ENCODE measurements at places on chromosomes 5 and 9.

GRCh38 chr5:91956738-91957137, 573.6 kb upstream of the ARRDC3 start:
- DNase-seq: no peak

GRCh38 chr9:23278561-23278960, 547.5 kb downstream of the ELAVL2 start:
- no peak for DNase-seq

- DNase-seq: no peak
Observed at GRCh38 chr9:27387722-27388121, 90.8 kb upstream of the EQTN start.

- no peak for DNase-seq
Observed at GRCh38 chr5:142918959-142919635, 148.9 kb downstream of the ARHGAP26 start.

DNA sequence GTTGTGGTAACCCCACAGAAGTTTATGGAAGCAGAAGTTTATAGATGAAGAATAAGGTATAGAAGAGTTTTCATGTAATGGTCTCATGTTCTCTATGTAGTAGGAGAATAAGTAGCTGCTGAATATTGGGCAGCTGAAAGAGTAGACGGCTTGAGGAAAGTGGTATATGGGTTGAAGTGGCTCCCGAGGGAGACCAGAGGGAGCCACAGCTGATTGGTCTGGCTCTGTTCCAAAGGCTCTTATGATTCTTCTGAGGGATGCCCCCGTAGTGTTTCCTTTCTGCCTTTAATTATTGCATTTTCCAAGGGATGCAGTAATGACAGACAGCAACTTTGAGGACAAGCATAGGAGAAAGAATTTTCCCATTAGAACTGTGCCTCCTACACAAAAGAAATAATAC, 30.1 kb upstream of the TENT2 start:
- DNase-seq: no peak

DNA sequence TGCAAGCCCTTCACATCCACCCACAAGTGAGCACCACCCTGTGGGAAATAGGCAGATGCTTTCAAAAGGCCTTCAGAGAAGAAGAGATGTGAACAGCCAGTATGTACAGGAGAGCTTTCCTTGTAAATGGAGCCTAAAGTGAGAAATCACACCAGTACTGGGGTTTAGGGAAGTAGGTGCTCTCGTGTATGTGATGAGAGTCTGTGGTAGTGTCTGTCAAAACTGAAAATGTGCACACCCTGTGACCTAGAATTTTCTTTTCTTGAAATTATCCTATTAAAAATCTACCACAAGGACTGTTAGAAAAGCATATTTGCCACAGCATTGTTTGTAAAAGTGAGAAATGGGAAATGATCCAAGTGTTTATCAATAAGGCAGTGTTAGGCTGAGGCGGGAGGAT, 16.6 kb downstream of the OTULINL start:
- no peak for DNase-seq

DNA sequence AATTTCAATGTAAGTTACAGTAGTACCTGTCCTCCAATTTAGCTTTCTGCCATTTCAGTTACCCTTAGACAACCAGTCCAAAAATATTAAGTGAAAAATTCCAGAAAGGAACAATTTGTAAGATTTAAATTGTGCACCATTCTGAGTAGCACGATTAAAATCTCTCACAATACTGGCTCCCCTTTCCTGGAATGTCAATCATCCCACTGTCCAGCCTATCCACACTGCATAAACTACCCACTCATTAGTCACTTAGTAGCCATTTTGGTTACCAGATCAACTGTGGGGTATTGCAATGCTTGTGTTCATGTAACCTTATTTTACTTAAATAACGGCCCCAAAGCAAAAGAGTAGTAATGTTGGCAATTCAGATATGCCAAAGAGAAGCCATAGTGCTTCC, 11.6 kb downstream of the KIF24 start:
- DNase-seq: no peak

GRCh38 chr5:79936002-79936645, 54.9 kb downstream of the MTX3 start:
- DNase-seq: no peak

DNA sequence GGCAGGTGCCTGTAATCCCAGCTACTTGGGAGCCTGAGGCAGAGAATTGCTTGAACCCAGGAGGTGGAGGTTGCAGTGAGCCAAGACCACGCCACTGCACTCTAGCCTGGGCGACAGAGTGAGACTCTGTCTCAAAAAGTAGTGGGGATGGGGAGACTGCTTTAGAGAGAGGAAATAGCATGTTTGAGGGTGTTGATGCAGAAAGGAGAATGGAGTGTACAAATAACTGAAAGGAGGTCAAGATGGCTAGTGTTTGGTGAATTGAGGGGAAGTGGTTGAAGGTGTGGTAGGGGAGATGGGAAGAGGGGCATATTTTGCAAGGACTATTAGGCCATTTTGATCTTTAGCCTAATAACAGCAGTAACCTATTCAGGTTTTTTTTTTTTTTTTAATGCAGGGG, 18.2 kb downstream of the TENT2 start:
- no peak for DNase-seq

DNA sequence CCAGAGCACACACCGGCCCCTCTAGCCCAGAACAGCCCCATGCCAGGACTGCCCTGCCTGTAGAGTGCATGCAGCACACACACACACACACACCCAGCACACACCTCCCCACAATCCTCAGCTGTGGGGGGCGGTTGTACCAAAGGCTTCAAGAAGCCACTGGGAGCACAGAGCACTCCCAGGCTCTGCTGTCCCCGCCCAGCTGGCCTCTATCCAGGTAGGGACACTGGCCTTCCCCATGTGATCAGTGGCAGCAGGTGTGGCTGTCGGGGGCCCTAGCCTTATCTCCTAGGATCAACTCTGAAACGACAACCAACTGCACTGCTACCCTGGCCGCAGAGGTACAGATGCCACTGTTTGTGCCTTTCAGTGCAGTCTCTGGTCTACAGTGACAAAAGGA, 2.0 kb downstream of the ANAPC2 start:
- DNase-seq: no peak

- DNase-seq: no peak
Observed at GRCh38 chr9:70959366-70959765, 162.1 kb downstream of the TRPM3 start.

DNA sequence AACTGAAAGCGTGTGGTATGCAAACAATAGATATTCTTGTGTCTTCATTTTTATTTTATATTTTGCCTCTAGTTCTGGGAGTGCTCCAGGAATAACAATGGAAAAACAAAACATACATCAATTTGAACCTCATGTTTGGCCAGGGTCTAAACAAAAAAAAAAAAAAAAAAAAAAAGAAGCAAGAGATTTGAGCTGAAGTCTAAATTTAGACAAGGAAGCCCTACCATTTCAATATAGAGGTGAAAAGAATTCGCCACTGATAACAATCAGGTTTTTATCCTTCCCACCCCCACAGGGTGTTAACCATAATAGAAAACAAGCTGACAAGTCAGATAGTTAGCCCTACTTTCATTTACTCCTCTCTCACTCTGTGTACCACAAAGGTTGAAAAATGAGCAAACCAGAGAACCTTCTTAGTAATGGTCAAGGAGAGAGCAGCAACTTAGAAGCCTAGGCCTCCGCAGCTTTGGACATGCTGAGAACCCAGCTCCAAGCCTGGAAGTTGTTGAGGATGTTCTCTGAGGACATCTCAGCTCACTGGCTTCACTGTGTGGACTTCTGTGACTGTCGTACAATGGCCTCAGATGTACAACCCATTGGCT, 118.2 kb upstream of the HMHB1 start:
- no peak for DNase-seq

GRCh38 chr9:125911861-125912644, 164.9 kb downstream of the PBX3 start:
- no peak for DNase-seq

- no peak for DNase-seq
Observed at GRCh38 chr5:33843579-33843978, 48.2 kb downstream of the ADAMTS12 start.

DNA sequence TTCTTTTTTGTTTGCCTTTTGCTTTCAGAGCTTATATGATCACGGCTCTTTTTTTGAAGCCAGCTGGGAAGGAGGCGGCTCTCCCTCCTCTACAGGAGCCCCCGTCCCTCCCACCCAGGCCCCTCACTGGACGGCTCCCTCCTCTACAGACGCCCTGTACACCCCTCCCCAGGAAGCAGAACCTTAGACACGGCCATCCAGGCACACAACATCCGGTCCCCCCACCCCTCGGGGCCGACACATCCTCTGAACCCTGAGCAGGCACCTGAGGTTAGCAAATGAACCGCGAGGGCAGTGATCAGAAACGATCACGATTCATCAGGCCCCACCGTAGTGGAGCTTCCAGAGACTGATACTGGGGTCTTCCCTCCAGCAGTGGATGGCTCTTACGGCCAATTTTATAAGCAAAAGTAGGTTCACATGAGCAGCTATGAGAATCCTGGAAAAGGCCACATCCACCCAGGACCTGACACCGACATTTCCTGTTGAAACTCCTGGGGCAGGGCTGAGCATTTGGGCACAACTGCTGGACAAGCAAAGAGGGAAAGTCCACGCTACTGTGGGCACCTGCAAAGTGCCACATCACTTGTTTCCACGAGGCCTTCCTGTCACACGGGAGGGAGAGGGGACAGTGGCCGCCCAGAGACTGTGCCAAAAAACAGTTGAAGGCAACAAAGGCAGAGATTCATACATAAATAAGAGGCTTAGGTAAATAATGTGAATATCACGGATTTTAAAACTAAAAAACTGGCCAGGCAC, 78.9 kb downstream of the SEMA4D start:
- no peak for DNase-seq

- DNase-seq: no peak
Observed at GRCh38 chr9:8842402-8843193, 1043.0 kb upstream of the DMAC1 start.

GRCh38 chr9:16133556-16134227, 580.8 kb downstream of the CCDC171 start:
- DNase-seq: no peak

- no peak for DNase-seq
Observed at GRCh38 chr5:140251527-140251973, 51.4 kb downstream of the PFDN1 start.

- DNase-seq: no peak
Observed at GRCh38 chr5:92748072-92748676, 832.8 kb downstream of the NR2F1-AS1 start.

DNA sequence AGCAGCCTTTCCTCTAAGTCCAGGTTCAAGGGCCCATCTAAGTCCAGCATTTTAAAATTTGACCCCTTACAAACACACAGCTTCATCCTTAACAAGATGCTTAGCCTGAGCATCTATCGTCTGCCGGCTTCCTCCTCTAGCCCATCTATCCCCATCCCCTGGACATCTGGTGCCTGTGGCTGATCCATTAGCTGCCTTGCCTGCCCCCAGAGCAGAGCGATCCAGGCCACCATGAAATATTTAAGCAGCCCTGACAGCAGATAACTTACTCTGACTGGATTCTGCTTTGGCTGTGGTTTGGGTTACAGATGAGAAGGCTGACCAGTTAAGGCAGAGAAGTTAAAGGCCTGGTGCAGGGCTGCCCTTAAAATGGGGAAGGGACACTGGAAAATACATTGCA, 30.9 kb upstream of the CPEB4 start:
- DNase-seq: no peak

DNA sequence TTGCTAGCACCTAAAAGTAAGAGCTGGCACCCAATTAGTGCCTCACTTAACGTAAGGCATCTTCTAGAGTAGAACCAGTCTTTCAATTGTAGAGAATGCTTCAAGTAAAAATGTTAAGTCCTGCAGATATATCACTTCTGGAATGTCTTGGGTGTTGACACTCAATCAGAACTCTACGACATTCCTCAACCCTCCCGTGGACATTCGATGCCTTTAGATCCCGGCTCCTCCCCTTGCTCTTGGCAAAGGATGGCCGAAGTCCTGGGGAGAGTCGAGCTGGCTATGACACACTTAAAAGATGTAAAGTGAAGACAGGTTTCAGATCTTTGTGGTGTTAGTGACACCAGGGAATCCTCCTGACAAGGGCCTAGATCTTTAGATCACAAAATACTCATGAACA, 87.5 kb upstream of the ERCC6L2 start:
- no peak for DNase-seq

DNA sequence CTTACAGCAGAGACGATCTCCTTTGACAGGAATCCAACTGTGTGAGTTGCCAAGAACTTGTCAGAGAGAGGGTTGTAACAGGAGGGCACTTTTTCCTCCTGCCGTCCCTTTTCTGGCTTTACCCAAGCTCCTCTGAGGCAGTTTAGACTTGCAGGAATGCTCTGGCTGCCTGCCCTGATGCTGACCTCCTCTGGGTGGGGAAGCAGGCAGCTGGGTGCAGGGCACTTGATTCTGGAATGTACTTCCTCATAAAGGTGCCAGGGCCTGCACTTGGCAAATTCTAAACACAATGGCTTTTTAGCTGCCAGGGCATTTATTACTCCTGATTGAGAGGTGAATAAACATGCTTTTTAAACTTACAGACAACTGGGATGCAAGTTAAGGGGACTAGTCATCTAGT, 190.4 kb downstream of the EPB41L4A start:
- DNase-seq: no peak

DNA sequence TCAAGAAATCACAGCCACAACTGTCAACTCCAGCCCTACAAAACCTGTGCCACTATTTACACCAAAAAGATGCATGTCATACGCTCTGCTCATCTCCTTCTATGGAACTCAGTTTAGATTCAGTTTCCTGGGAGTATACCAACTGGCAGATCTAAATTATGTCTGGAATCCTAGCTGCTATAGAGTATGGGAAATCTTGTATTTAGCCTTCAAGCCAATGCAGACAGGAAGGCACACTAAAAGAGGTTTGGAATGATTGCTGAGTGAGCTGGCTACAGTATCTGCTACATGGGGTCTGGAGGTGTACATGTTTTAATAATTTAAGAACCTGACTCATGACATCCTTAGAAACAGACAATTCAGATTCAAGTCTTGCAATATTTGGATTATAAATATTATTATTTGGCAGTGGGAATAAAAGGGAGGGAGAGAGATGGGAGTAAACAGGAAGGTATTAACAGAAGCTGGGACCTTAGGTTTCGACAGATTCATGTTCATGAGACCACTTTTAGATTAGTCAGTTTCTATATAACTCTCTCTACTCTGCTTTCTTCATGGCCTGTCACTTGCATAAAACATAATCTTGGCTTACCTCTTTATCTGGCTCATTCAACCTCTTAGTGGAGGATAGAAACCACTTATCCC, 178.8 kb upstream of the HAPLN1 start:
- no peak for DNase-seq

DNA sequence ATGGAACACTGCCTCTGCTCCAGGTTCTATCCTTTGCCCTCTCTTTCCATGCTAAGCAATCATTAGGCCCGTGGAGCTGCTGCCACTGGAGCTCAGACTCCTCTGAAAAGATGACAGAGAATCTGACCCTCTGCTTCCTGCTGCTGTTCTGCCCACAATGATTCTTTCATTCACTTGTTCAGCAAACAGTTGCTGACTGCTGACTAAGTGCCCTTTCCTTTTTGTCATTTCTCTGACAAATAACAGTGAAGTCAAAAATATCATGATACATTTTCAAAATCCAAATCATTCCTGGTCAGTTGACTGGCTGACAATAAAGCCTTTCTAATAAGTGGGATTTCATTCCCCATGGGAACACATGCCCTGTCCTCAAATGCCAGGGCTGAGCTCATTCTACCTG, 110.1 kb downstream of the SIL1 start:
- no peak for DNase-seq
